ENCODE measurements at places on chromosomes 5 and 9.

- DNase-seq = no peak
Measured at GRCh38 chr5:133396814-133397213, 215.5 kb downstream of the FSTL4 start.

GRCh38 chr5:146203872-146204192 lies 427 bp downstream of the RBM27 start:
- no peak for DNase-seq

DNA sequence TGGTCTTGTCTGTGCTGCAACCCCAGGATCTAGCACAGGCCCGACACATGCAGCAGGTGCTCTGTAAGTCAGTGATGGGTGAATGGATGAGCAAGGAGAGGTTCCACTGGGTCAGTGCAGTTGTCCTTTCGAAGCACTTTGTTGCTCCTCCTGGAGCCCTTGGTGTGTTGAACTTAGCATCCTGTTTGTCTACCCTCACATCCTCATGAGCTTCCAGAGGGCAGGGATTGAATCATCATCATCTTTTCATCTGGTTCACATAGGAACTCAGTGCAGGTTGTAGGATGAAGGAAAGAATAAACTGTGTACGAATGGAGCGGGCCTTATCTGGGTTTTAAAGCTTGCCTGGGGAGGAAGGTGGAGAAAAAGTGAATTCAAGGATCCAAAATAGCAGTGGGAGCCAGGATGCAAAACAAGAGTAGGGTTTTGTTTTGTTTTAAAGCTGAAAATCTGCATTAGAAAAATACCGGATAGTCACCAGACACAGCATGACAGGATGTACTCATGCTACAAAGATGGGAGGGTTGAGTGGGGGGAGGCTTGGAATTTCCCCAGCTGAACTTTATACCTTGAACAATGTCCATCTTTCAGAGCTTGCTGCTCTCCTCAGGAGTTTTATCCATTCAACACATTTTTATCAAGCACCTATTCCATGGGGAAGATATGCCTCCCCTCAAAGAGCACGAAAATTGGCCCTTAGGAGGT lies 55.8 kb downstream of the PTTG1 start:
- DNase-seq = no peak

DNA sequence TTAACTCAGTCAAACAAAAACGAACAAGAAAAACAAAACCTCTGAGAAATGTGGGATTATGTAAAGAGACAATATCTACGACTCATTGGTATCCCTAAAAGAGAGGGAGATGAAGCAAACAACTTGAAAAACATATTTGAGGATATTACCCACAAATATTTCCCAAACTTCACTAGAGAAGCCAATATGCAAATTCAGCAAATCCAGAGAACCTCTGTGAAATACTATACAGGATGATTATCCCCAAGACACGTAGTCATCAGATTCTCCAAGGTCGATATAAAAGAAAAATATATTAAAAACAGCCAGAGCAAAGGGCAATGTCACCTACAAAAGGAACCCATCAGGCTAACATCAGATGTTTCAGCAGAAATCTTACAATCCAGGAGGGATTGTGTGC lies 226.1 kb downstream of the CDH12 start:
- DNase-seq = no peak

- no peak for DNase-seq
Measured at GRCh38 chr9:134276453-134277245, 49.6 kb upstream of the RXRA start.

- no peak for DNase-seq
Measured at GRCh38 chr9:89207026-89207425, 28.4 kb upstream of the SHC3 start.

- DNase-seq = no peak
Measured at GRCh38 chr5:168852329-168852728, 273.2 kb upstream of the PANK3 start.

DNA sequence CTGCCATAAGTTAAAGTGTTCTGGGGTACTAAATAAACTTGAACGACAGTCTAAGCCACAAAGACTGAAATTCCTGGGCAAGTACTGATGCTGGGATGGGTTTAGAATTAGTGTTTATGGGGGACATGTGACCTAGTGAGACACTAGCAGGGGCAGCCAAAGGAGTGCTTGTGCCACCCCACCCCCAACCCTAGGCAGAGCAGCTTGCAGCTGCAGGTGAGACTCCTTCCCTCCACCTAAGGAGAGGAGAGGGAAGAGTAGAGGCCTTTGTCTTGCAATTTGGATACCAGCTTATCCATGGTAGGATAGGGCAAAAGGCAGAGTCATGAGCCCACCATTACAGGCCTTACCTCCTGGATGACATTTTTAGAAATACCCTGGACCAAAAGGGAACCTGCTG lies 28.7 kb upstream of the PDE4D start:
- DNase-seq = no peak

GRCh38 chr5:15284706-15285105 lies 215.3 kb upstream of the FBXL7 start:
- no peak for DNase-seq

DNA sequence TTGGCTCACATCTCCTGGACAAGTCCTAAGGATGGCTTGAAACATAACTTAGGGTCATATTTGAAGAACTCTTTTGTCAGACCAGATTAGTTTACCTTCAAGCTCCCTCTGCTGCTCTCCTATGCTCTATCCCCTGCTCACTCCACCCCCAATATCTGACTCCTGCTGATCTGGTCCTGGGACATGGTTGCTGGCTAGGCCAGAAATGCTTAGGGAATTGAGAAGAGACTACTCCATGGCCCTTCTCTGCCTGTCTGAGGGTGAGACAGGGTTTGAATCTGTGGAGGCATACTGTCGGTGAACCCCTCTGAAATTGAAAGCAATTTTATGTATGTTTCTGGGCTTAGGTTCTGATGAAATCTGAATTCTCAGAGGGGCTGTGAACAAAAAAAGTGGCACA lies 3.3 kb downstream of the OTULIN start:
- DNase-seq = no peak

DNA sequence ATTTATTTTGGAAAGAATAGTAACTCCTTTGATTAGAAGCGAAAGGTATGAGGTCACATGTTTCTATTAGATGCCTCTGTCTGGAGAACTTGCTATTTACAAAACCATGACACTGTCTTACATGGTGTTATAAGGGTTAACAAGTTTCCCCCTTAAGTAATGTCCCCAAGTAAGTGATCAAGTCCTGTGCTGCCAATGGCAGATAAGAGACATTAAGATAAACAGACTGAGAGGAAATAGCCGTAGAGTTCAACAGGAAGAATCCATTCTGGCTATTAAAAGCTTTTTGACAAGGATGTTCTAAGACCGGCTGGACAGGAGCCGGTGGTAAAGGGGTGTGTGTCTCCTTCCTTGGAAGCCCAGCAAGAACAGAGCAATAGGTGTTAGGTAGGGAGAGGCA lies 257.5 kb downstream of the GADD45G start:
- DNase-seq = no peak

GRCh38 chr5:110356677-110357076 lies 369.8 kb downstream of the TMEM232 start:
- no peak for DNase-seq

DNA sequence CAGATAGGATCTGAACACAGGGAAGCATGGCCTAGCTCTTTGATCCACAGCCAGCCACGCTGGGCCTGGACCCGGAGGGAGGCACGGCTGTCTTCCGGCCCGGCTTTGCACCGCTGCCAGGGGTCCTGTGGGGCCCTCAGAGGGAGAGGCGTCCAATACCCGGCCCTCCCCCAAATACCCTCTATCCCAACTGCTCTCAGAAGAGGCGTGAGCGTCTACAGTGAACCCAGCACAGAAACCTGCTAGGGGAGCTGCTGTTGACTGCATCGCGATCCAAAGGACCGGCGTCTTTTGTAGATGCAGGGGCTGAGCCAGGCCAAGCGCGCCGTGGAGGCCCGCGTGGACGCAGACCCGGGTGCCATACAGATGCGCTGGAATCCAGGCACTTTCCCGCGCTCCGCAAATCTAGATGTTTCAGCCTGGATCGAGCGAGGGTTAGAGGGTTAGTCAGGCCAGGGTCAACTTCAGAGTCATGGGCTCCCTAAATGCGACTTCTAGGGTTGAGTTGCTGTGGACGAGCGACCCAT lies 1.1 kb upstream of the TCF7 start:
- DNase-seq = no peak

DNA sequence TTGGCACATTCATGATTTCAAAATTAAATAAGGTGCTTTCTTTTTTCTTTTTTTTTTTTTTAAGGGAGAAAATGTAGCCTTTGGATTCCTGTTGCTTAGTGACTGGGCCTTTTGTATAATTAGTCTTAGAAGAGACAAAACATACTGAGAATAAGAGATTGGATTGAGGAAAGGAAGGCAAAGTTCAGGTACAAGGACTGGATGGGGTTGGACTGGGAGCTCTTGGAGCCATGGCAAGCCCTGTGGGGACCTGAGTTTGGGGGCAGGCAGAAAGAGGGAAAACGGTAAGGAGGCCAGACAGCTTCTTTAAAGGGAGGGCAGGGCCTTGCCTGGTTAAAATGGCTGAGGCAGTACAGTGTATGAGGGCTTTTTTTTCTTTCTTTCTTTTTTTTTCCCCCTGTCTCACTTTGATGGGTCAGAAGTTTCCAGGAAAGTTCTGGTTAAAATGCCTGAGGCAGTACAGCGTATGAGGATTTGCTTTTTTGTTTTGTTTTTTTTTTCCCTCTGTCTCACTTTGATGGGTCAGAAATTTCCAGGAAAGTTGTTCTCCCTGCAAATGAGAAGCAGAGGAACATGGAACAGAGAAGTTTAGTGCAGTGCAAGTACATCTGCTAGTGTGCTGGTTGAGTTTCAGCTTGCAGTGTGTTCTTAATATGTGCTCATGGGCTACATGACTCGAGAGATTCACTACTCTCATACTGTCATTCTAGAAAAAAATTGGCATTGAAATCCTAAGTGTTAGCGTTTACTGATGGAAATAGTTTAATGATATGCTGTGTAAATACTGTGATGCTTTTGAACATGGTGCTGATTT lies 16.8 kb downstream of the SNX18 start:
- DNase-seq = no peak

- no peak for DNase-seq
Measured at GRCh38 chr9:82923092-82923911, 139.6 kb downstream of the RASEF start.

DNA sequence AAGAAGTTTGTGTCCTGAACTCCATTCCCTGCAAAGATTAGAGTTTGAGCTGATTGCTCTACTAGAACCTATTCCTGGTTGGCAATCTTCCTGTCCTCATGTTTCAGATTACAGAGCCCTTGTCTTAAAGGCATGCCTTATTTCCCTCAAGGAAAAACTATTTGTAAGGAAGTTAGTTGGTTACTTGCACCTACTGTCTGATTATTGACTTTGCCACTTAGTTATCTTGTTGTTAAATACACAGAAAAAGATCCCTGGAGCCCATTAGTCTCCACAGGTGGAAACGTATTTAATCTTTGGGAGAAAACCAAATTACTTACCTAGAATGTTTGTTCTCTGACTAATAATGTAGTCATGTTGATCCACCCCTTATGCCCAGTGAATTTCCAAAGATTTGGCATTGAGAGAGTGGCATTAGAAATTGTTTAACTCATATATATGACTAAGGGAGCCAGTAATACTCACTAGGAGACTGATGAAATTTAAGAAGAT lies 132.3 kb upstream of the ELL2 start:
- DNase-seq = no peak

- no peak for DNase-seq
Measured at GRCh38 chr5:76383126-76383832, 19.8 kb upstream of the IQGAP2 start.

GRCh38 chr5:1946122-1946677 lies 63.5 kb upstream of the IRX4 start:
- no peak for DNase-seq

GRCh38 chr9:100012279-100012678 lies 86.5 kb downstream of the ERP44 start:
- DNase-seq = no peak

- DNase-seq = no peak
Measured at GRCh38 chr5:164801910-164802309, 1296.5 kb downstream of the MAT2B start.

DNA sequence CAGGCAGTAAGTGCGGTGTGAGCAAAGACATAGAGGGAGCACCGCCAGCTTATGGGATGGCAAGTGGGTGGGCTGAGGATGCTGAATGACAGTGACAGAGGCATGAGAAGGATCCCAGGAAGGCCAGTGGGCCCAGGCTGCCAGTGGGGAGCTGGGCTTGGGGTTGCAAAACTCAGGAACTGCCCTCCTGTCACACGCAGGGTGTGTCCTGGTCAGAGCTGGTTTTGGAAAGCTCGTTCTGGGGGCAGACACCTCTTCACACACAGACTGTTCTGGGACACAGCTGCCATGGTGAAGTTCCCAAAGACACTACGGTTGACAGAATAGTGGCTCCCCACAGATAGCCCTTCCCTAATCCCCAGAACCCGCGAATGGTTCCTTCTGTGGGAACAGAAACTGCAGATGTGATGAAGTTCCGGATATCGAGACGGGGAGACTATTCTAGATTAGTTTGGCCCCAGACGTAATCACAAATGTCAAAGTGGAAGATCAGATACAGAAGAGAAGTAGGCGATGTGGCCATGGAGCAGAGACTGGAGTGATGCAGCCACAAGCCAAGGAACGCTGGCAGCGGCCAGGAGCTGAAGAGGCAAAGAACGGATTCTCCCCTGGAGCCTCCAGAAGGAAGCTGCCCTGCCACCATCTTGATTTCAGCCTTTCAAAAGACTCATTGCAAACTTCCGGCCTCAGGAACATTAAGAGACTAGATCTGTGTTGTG lies 159.0 kb downstream of the COL23A1 start:
- no peak for DNase-seq

- DNase-seq = no peak
Measured at GRCh38 chr9:79012561-79012960, 559.2 kb upstream of the TLE4 start.

DNA sequence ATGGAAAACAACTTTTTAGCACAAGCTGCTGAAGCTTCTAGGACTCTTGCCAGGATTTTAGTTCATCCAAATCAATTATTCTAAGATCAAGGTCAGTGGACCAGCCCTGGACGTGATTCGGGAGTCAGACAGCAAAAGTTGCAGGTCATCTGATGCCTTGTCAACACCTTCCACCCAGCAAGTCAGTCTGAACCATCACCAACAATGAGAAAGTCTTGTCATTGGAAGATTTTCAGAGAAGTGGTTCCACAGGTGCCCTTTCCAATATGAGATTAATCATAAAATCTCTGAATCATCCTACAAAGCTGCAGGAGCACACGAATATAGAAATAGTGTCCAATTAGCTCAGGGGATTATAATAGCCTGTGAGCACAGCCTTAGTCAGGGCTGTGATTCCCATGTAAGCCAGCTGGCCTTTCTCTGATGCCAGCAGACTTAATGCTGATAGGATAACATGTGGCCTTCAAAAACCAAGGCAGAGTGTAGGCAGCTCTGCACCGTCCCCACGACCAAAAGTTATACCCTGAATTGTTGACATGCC lies 445.0 kb upstream of the TRPC7 start:
- no peak for DNase-seq

DNA sequence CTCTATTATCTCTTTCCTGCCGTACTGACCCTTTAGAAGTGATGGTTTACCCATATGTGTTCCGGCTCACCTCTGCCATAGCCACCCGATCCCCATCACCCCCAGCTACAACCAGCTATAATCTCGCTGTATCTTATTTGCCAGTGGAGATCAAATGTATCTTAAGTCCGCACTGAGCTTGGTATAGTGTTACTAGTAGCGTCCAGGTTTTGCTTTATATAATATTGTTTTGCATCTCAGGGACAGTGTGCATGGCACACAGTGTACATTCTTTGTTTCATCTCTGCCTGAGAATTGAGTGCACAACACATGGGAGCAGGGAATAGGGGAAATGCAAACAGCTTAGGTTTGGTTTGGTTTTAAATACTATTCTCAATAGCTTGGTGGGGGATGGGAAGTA lies 135.8 kb upstream of the SNX2 start:
- DNase-seq = no peak

All from posterior cingulate gyrus (tissue), 11 donors.